Activated T-cell treated with anti-CD3 and anti-CD28 coated beads for 24 hours (primary cell): ENCODE measurements at places on chromosomes 1 and 21.

DNA sequence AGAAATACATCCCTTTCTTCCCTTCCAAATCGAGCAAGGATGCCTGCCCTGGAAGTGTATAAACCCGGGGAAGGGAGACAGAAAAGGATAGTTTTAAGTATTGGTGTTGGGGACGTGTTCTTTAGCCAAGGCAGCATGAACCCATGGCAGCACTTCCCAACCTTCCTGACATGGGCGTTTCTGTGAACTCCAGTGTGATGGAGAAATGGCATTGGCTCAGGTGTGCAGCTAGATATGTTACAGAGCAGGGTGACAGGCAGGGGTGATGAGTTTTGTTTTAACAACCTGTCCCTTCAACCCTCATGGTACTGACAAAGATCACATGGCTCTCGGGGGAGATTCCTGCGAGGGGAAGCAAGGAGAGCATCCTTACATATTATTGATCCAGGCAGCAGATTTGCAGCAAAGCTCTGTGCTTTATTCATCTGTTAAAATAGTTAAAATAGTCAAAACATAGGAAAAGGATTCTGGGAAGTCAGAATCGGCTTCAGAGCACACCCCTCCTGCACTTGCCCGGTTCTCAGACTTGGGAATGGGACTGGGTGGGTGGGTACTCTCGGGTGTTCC, 4.0 kb downstream of the MX1 start:
- no peak for DNase-seq

GRCh38 chr1:200337831-200338230, 72.0 kb downstream of the ZNF281 start:
- no peak for DNase-seq

GRCh38 chr21:39330001-39330400, 16.6 kb upstream of the BRWD1 start:
- no peak for DNase-seq

DNA sequence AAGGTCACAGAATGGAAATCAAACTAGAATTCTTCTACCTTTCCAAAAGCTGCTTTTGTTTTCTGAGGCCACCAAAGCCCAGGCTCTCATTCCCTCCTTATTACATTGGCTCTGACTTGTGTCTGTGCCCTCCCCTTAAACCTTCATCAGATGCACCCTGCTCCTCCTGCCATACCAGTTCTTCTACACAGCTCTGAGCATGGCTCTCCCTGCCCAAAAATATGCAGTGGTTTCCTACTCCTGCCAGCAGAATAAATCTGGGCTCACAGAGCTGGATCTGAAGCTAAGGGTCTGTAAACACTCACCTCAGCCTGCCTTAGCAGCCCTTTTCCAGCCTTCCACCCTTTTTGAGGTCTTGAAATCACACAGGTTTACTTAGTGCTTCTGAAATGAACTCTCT, 55.0 kb downstream of the TTC3 start:
- no peak for DNase-seq

- no peak for DNase-seq
These were observed 4.1 kb downstream of the KRTAP15-1 start for GRCh38 chr21:30444204-30444603.

- DNase-seq: no peak
These were observed 22.9 kb downstream of the UMODL1 start for GRCh38 chr21:42093991-42094421.

DNA sequence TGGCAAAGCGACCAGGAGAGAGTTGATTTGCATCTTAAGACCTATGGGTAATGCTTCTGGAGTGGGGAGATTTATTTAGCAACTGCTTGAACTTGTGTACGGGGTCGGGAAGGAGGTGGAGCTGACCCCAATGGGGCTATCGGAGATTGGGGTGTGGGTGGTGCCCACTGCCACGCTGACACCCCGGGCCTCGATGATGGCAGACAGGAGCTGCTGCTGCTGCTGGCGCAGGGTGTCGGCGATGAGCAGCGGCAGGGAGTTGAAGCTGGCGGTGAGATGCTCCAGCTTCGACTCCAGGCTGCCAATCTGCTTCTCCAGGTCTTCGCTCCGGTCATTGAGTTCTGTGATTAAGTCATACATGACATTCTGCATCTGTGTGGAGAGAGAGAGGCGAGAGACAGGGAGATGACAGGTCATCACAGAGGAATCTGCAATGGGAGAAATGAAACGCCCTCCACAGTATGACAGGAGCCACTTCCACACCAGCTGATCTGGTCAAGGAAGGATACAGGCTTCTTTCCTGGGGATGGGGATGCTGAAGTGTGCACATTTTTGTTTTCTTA, 100.0 kb upstream of the ADAR start:
- DNase-seq: no peak

GRCh38 chr1:202282596-202283283, 59.0 kb downstream of the UBE2T start:
- DNase-seq: no peak

- DNase-seq: no peak
These were observed 485 bp downstream of the EFNA1 start for GRCh38 chr1:155127967-155128754.

GRCh38 chr21:28522014-28522799, 470.5 kb downstream of the LTN1 start:
- DNase-seq: no peak

DNA sequence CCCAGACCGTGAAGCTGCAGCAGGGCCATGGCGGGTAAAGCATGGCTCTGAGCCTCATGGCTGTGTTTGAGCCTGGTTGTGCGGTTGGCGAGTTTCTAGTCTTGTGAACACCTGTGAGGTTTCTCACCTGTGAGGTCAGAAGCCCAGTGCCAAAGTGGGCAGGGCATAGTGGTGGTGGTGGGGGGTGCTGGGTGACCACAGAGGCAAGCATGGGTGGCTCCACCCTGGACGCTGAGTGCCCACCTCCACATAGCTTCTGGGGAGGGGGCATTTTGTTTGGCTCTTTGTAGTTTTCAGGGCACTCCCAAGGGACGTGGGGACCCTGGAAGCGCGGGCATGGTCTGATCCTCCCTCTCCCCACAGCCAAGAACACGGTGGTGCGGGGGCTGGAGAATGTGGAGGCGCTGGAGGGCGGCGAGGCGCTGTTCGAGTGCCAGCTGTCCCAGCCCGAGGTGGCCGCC, 91.1 kb downstream of the TRIM11 start:
- no peak for DNase-seq

- DNase-seq: no peak
These were observed 3.2 kb upstream of the RAB3GAP2 start for GRCh38 chr1:220275430-220275829.

- no peak for DNase-seq
These were observed 8.0 kb downstream of the FCAMR start for GRCh38 chr1:206962272-206962671.

DNA sequence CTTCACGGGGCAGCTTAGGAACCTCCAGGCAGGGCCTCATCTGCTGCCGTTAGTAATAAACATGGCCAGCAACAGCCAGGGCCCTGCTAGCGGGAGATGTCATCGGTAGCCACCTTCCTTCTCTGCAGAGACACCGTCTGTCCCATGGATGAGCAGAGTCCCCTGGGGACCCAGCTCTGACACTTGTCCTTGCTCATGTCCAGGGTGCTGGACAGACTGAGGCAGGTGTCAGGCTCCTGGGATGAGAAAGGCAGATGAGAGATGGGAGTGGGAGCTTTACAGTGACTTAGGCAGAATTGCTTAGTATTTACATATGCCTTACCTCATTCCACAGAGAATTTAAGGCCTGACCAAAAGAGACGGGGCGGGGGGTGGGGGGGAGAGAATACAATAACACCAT, 25.0 kb downstream of the CAPN2 start:
- DNase-seq: no peak

DNA sequence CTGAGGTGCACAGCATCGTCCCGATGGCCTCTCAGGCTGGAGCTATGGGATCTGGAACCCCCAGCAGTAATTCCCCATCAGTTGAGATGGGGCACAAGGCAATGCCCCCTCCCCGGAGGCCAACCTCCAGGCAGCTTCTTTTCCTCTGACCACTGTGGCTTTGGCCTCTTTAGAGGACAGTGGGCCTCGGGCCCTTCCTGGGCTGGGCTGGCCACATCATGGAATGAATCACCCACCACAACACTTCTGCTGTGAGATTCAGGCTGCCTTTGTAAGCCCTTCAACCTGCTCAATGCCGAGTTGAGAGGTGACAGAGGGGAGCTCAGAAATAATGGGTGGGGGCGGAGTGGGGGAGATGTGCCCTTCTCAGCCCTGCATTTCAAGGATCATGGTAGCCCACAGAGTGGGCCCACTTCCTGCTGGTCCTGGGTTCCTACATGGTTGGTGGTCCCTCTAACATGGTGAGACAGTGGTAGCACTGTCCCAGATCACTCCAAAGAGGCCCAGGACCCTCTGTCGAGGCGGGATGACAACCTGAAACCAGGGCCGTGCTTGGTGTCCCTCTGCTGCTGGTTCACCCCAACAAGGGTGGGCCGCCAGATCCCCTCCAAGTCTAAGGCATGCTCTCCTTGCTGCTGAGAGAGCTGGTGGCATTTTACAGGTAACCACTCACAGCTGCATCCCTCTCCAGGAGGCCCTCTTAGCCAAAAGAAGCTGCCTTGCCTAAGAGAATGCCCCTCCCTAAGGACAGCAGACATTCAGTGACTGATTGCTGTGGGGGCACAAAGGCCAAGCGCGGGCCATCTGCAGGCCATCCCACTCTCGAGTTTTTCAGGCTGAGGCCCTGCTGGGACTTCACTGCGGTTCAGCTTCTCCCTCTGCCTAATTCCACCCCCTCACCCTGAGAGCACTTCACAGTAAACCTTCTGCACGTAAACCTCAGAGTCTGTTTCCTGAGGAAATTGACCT, 29.7 kb upstream of the EVA1B start:
- no peak for DNase-seq

- DNase-seq: peak; percentile 74
These were observed at the start of gene TRIM45 for GRCh38 chr1:117121589-117122329. TRIM45 (minus strand) TSS chr1:117121749; CDS start chr1:117121201, 548 bp downstream.

DNA sequence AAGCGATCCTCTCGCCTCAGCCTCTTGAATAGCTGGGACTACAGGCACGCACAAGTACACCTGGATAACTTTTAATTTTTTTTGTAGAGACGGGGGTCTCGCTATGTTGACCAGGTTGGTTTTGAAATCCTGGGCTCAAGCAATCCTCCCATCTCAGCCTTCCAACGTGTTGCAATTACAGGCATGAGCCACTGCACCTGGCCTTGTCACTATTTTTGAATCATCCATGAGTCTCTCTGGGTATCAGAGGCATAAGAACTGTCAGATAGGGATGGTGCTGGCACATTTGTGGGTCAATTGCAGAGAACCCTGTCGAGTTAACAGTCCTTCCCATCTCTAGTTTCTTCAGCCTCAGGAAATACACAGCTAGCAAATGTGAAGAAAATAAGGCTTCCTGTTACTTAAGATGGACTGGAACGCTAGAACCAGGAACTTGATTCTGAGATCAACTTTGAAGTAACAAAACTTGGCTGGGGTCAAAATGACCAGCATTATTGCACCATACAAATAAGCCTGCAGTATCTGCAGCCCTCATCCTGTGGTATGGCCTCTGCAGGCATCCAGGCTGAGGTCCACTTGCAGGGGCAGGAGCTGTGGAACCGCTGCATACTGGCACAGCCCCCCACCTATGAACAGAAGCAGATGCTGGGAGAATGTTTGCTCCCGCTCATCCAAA, 124.3 kb upstream of the GADD45A start:
- no peak for DNase-seq

GRCh38 chr1:228270032-228270431, 62.2 kb downstream of the OBSCN start:
- DNase-seq: no peak

DNA sequence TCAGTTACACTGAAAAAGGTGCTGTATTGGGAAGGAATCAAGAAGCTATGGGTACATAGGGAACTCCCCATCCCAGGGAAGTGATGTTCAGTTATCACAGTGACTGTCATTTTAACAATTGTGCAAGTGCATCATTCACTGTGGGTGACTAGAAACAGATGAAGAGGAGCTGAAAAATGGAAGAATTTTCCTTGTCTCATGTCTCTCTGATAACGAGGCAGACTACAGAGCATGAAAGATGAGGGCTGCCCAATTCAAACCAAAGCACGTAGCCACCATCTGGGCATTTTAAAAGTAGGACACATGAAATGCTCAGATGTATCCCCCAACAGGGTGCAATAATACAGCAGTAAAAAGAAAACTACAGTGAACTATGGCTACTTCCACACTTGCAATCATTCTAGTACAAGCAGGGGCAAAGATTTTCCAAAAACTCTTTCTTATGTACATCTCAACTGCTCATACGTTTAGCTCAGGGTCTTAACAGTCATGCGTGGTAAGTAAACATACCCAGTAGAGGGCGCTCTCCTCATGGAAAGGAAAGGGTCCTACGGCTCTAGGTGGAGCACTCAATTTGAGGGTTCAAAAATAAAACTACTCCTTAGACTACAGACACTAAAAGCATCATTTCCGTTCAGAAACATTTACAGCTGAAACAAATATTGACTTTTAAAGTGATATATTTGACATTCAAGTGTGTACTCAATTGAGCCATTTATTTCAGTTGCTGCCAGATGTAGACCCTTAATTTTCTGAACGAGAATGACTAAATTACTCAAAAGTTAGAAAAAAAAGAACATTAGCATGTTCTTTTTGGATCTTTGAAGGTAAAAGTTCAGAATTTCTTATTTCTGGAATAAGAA, 143.2 kb downstream of the KCTD3 start:
- no peak for DNase-seq

DNA sequence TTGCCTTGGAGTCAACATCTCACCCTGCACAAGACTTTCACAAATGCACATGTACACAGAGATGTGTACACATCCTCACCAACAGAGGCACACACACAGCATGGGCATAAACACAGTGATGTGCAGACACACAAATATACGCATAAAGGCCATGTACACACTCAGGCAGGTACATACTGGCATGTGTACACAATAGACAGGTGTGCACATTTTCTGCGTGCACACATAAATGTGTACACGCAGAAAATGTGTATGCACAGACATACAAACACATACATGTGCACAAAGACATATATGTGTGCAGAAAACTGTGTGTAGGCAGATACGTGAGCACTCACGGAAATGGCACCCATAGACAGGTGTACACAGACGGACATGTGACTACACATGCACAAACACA, 85.3 kb upstream of the ZBTB40 start:
- DNase-seq: no peak

- no peak for DNase-seq
These were observed 116.3 kb upstream of the COL6A1 start for GRCh38 chr21:45865106-45865835.
